ENCODE measurements at places on chromosomes 7 and 10.

DNA sequence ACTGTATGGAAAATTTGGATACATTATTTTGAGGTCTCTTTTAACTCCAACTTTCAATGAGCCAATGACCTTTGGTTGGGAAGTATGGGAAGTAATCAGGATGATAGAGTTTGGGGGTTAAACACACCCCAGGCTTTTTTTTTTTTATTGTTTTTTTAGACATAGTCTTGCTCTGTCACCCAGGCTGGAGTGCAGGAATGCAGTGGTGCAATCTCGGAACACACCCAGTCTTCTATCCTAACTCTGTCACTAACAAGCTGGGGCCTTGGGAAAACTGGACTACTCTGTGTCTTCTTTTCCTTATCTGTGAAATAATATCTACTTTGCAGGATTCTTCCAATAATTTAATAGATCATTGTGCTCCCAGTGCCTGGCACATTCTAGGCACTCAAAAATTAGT is 37.6 kb upstream of the AGBL3 start:
- DNase-seq, result no peak

DNA sequence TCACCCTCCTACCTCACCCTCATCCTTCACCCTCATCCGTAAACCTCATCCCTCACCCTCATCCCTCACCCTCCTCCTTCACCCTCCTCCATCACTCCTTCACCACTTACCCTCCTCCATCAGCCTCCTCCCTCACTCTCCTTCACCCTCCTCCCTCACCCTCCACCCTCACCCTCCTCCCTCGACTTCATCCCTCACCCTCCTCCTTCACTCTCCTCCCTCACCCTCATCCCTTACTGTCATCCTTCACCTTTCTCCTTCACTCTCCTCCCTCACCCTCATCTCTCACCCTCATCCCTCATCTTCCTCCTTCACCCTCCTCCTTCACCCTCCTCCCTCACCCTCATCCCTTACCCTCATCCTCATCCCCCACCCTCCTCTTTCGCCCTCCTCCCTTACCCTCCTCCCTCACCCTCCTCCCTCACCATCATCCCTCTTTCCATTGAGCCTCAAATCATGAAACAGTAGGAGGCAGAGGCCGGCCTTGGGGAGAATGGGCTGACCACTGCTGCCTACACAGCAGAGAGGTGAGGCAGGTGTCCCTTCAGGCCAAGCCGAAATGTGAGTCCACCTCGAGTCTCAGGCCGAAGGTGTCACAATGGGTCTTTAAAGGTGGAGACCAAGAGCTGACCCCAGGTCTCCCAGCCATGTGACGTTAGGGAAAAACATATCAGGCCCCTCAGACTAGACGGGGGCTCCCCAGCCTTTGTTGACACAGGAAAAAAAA is 53.0 kb downstream of the PDGFA start:
- no peak for DNase-seq

- DNase-seq, result no peak
These were observed 16.6 kb downstream of the GTF2I start for GRCh38 chr7:74674166-74674565.

DNA sequence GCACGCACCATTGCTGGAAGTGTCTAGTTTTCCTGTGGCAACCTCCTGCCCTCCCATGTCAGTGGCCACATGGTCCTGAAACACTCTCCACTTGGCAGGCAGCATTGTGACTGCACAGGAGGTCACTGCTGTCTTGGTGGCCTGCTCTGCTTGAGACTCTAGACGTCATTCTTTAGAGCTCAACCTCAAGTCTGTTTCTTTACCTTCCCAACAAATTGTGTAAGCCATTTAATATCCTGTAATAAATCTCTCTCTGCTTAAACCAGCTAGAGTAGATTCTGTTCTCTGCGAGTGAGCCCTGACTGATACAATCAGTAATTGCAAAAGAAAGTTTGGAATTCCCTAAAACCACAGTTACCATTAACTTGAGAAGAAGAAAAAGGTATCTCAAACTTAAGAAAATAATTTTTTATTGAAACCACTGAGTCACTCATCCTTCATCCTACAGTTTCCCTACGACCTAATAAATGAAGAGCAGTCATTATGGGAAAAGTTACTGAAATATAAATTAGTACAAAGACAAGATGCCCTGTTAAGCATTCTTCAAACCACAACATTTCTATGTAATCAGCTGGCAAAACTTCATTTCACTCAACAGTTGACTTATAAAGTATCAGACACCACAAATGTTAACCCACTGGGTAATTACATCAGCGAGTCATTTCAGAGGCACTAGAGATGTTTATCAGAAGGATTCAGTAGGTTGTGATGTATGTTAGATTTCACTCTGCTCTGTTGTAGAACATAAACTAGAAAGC is 18.0 kb downstream of the SLC25A13 start:
- no peak for DNase-seq

- no peak for DNase-seq
These were observed 95.0 kb downstream of the BMS1 start for GRCh38 chr10:42877496-42878030.

DNA sequence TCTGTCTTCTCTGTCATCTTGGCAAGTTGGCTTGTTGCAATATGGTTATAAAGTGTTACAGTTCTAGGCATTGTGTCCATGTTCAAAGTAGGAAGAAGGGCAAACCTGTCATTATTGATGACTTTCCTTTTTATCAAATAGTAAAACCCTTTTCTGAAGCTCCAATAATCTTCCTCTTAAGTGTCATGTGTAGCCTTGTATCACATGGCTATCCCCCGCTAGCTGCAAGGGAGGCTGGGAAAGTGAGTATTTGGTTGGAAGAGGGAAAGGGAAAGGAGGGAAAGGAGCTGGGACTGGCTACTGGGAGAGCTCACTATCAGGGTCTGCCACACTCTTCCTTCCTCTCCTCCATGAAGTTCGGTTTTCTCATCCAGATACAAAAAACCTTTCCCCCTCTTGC is 45.2 kb upstream of the FAM180A start:
- no peak for DNase-seq

- DNase-seq, result no peak
These were observed 196.8 kb downstream of the REEP3 start for GRCh38 chr10:63718006-63718405.

- no peak for DNase-seq
These were observed 132.0 kb upstream of the STK17A start for GRCh38 chr7:43450894-43451293.

DNA sequence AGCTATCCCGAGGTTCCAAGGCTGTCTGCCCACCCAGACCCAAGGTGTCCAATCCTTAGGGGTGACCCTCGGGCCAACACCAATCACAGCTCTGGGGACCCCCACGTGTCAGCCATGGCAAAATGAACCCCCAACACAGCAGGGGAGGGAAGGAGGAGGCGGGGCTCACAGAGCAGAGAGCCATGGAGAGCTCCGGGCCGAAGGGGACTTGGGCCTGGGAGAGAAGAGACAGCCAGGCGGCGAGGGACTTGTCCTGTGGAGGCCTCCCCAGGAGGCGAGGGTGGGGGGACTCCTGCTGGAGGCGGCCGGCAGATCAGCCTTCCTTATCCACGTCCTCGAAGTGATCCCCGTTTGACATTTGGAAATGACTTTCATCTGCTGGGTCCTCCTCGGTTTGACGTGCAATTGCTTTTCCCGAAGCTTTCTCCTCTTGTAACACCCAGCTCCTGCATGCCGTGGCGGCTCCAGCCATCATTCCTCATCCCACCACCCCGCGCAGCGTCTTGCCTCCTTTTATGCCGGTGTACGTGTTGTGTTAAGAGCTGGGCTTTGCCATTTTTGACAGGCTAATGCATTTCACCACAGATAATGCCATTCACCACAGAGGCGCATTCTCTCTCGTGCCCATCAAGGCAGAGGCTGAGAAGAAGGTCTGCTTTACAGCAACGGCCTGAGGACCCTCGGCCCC is 337.4 kb downstream of the DNAJB6 start:
- DNase-seq, result no peak

DNA sequence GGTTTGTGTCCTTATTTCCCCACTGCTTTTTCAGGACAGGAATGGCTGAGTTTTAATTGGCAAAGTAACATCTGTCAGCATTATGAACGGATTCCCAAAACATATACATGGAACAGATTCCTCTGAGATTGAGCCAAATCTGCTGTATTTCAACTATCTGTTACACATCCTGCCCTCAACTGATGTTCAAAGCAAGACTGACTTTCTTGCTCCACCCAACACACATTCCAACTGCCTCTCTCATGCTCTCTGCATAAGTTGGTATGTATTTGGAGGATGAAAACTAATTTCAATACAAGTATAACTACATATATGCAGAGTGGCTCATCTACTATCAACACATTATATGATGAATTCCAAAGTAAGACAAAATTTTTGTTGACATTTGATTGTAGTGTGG is 342.2 kb downstream of the GATA3 start:
- no peak for DNase-seq
